Eye (tissue), 1 donor: ENCODE measurements at places on chromosomes 16 and 17.

GRCh38 chr16:56013962-56014552, 138.9 kb upstream of the CES5A start:
- DNase-seq: peak; percentile 84

DNA sequence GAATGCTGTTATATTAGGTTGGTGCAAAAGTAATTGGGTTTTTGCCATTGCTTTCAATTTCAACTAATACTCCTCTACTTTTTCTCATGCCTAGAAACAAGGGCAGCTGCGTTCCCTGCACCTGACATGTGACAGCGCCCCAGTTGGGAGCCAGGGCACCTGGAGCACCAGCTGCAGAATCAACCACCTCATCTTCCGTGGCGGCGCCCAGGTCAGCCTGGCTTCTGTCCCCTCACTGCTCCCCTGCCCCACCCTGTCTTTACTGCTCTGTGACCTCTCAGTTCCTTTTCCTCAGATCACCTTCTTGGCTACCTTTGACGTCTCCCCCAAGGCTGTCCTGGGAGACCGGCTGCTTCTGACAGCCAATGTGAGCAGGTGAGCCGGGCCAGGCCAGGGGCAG, 16.4 kb upstream of the ITGAD start:
- no peak for DNase-seq

DNA sequence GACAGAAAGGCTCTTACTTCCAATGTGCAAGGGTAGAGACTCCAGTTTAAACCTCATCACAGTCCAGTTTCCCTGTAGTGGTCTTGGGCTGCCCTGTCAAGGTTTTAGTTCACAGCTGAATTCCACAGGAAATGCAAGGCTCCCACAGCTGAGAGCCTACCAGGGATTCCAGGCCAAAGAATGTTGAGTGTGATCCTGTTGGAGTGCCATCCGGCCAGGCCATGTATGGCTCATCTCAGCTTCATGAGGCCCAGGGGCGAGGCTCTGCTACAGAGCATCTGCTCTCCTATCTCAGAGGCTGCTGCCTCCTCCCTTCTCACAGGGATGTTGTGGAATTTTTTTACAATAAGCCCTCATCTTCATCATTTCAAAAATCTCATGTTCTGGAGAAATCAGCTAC, 239.8 kb upstream of the CCL2 start:
- DNase-seq: no peak

DNA sequence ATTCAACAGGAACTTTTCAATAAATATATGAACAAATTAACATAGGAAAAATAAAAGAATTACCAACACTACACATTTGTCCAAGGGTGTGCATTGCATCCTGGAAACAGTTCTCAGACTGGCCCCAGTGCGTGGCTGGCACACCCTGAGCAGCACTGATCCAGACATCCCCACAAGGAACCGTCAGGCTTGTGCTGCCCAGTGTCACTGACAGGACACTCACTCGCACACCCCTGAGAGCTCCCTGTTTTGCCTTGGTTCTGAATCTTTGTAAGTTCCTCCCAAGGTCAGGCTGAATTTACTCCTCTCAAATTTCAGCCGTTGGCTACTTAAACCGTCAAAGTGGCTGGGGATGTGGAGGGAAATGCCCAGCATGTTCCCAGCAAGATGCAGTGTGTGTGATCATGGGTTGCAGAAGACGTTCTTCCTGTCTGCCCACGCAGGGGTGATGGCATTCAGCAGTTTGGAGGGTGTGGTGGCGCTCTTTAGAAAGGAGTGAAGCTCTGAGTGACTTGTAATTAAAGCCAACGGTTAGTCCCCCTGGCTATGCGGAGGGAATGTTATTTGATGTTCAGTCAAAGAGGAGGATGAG, 1.7 kb downstream of the MT2A start:
- no peak for DNase-seq

DNA sequence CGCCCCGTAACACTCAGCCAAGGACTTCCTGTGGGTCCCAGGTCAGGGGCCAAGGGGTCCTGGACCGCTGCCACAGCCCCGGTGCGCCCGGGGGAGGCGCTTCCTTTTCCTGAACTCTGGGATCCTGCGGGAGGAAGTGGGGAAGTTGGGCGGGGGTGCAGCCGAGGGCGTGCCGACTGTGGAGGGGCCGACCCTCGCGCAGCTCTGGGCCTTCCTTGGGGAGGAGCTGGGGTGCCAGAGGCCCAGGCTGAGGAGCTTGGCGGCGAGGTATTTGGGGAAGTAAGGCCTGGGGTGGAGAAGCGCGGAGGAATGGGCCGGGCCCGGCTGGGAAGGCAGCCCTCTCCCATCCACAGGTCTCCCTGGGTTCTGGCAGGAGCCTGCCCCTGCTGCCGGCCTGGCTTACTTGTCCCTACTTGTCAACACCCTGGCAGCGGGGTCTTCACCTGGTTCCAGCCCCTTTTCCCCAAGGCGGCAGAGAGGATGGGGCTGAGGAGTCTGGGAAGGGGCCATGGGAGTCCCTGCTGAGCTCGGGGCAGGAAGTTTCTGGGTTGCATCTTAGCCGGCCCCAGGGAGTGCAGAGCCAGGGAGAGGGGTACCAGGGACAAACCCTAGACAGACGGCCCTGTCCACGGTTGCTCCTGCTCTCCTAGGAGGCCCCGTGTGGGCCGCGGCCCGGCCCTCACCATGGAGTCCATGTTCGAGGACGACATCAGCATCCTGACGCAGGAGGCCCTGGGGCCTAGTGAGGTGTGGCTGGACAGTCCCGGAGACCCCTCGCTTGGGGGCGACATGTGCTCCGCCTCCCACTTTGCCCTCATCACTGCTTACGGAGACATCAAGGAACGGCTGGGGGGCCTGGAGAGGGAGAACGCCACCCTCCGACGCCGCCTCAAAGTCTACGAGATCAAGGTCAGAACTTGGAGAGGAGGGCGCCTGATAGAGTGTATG, 1.7 kb downstream of the TBKBP1 start:
- peak; percentile 52 for DNase-seq

GRCh38 chr16:35744084-35744483, 2284.7 kb downstream of the TP53TG3F start:
- DNase-seq: no peak

DNA sequence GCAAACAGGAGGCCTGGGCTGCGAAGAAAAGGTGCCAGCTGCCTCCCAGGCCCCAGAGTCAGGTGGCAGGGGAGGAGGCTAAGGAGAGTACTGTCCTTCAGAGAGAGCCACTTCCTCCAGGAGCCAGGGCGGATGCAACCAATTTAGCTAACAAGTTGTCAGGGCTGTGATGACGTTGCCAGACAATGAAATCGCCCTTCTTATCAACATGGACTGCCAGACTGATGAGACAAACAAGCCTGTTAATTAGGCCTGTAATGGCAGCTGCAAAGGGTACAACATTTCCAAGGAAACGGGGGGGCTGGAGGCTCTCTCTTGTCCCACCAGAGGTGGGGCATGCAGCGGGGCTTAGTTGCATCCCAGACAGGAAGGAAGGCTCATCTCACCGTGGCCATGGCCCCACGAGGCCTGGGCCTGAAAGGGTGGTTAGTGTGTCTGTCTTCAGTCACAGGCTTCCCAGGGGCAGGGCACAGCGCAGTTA, 111.8 kb downstream of the SDK2 start:
- DNase-seq: peak; percentile 89

DNA sequence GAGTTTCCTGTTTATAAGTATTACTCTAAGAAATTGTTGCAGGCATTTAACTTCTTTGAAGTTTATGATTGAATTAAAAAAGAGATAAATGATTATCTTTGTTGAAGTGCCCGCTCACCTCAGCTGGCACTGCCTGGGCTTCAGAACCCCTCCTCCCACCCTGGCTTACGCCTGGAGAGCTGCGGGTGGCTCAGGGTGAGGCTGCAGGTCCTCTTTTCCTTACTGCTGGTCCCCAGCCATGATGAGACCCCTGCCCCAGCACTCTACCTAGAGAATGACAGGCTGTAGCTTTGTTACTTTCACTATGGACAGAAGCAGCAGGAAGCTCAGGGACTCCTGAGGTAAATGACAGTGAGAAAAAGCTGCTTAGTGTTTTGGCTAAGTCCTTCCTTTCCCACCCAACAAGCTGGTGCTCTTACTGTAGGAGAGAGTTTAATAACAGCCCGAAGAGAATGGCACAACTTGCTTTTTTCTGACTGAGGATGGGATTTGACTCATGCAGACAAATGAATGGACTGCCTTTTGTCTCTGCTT, 62.1 kb downstream of the EPN2 start:
- DNase-seq: no peak

DNA sequence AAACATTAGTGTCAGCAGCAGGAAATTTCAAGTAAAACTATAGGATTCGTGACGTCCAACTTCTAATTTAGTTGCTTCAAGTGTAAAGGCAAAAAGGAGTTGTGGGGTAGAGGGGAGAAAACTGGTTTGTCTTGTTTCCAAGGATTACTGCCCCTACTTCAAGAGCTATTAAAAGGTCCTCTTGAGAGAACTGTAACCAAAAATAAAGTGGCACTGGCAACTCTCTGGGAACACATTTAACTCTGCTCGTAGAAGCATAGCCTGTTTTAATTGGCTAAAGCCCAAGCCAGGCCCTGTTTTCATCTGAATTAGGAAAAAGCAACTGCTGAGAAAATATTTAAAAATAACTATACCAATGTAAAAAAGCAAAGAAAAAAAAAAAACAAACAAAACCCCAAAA, 51.8 kb upstream of the AKAP1 start:
- peak; percentile 36 for DNase-seq

DNA sequence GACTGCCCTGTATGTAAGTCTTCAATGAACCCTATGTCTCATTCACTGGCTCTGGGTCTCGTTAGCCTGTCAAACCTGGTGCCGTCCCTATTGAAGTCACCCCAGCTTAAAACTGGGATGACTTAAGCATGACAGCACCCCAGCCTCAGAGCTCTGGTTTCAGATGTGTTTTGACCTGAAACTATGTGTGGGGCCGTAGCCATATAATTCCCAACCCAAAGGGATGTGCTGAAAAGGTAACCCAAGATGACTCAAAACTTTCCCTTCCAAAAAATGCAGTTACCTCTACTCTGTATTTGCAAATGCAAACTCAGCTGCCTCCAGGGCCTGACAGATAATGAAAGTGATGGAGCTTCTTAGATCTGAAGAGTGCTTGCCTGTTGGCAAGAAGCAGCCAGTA, 478.3 kb upstream of the ERCC4 start:
- no peak for DNase-seq

DNA sequence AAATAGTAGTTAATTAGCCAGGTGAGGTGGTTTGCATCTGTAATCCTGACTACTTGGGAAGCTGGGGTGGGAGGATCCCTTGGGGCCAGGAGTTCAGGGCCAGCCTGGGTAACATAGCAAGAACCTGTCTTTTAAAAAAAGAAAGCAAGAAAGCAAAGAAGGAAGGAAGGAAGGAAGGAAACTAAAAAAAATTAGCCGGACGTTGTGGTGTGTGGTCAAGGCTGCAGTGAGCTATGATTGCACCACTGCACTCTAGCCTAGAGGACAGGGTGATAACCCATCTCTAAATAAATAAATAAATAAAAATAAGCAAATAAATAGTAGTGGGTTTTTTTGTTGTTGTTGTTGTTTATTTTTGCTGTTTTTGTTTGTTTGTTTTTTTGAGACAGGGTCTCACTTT, 39.3 kb upstream of the MAP2K6 start:
- no peak for DNase-seq

- no peak for DNase-seq
Observed at GRCh38 chr16:26818393-26818792, 248.3 kb upstream of the C16orf82 start.

- DNase-seq: peak; percentile 61
Observed at GRCh38 chr17:46841561-46842379, 9.6 kb upstream of the WNT9B start.

DNA sequence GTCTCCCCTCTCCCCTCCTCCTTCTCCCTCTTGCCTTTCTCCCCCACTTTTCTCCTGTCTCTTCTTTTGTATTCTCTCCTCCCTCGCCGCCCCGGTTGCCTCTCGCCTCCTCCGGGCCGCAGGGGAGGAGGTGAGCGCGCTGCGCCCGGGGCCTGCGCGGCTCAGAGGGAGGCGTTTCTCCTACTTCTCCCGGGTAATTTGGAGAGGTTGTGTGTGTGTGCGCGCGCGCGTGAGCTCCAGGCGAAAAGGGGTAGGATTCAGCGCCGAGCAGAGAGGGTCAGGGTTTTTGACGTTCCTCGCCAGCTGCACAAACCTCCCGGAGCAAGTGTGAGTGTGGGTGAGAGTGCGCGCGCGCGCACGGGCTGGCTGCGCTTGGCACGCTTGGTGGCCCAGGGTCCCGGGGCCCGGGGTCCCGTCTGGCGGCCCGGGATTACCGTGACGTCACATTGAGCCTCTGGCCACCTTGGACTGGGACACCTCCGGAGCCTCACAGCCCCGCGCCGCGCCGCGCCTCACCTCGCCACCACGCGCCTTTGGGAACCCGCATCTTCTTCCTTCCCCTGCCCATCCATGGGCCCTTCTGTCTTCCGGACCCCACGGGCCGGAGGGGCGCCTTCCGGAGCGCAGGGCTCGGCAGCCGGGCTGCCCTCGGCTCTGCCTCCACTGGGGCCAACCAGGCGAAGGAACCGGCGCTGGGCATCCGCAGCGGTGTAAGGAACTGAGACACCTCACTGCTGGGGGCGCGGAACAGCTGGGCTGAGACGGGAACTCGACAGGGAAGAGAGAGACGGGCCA, 479 bp downstream of the IRX6 start:
- DNase-seq: peak; percentile 73

DNA sequence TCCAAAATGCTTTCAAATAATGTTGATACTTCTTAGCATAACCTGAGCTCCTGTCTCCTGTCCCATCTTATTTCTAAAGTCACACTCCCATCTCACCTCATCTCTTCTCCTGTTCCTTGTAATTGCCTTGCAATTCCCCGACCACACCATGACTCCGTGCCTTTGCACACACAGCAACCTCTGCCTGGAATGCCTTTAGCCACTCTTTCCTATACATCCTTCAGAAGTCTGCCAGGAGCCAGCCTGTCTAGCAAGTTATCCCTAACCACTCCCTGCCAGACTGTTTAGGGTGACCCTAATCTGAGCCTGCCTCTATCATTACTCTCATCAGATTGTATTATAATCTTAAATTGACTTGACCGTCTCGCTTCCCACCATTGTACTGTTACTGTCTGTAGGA, 168.0 kb upstream of the NOG start:
- no peak for DNase-seq

DNA sequence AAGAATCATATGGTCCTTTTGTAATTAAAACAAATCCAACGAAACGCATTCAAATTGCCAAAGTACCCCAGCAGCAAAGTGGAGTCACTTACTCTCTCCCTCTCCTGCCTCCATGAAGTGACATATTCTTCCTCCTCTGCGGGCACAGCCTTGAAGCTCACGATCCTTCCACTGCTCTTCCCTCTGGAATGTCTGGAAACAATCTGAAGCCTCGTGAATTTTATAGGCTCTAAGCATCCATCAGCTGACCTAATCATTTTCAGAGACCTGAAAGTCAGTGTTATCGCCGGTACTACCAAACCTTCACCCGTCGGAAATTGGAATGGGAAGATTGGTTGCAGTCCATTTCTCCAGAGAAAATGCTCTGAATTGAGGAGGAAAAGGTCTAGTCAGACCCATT, 134.5 kb upstream of the FOXF1 start:
- no peak for DNase-seq

DNA sequence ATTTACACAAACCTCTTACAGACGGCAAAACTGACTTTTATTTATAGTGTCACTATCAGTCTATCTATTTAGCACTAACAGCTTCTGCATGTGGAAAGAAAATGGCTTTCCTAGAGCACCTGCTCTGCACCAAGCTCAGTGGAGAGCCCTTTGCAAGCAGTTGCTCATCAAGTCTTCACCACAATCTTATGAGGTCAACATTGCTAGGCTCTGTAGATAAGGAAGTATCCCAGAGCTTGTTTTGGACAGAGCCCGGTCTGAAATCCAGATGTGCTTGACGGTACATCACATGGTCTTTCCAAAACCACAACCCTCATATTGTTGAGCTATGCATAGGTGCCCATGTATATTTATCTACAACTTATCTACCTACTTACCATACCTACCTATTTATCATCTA, 572.7 kb upstream of the CDH5 start:
- no peak for DNase-seq

- DNase-seq: no peak
Observed at GRCh38 chr16:67914758-67915495, 16.7 kb downstream of the CTRL start.
